Aorta (tissue), 5 donors: ENCODE measurements at places on chromosomes 7 and 10. TPM values are rescaled to one million over a fixed set of nuclear protein-coding genes. Genes with fewer than 3 reads are reported as not detected.

- H3K27ac ChIP-seq, result no peak overlapping the region
- H3K4me3 ChIP-seq, result no peak overlapping the region
- no peak for DNase-seq
- no peaks in the 10 kb centered on the region for H3K4me1 ChIP-seq
- H3K36me3 ChIP-seq, result peaks cover 3% of the 10 kb centered on the region
- H3K27me3 ChIP-seq, result no peaks in the 10 kb centered on the region
These were observed 11.1 kb downstream of the PRPF18 start for GRCh38 chr10:13597909-13598308.

DNA sequence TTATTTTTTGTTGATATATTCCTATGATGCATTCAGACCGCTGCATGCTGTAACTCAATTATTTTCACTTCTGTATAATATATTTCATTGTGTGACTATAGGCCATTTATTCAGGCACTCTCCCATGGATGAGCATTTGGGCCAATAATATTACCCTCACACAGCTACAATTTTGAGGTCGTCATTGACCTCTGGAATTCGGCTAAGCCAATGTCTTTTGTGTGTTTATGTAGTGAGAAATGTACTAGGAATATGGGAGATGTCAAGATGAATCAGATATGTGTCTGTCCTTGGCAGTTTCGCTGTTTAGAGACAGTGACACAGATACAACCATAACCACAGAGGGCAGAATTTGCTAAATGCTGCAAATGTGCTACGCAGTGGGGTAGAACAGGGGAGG lies 474.2 kb downstream of the ADRA2A start:
- no peaks in the 10 kb centered on the region for H3K4me1 ChIP-seq
- no peak overlapping the region for H3K4me3 ChIP-seq
- H3K36me3 ChIP-seq, result no peaks in the 10 kb centered on the region
- DNase-seq, result no peak

Gene OPALIN
- total RNA-seq, result not detected

DNA sequence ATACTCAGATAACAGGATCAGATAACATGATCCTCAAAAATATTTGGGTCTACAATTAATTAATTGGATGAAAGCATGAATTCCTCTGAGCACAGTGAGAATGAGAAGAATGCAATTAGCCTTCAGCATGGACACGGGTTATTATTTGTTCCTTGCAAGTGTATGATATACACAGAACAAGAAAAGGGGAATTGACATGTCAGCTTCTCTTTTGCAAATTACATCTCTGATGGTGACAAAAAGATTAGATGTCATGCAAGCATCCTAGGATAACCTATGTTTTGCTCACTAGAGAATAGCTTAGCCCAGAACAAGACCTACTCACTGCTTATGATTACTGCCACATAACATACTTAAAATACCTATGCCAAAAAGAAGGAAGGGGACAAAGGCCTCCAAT lies 120.3 kb downstream of the ABLIM1 start:
- H3K4me1 ChIP-seq, result no peaks in the 10 kb centered on the region
- no peak overlapping the region for H3K27ac ChIP-seq
- H3K4me3 ChIP-seq, result no peak overlapping the region
- no peak for DNase-seq
- no peaks in the 10 kb centered on the region for H3K27me3 ChIP-seq

DNA sequence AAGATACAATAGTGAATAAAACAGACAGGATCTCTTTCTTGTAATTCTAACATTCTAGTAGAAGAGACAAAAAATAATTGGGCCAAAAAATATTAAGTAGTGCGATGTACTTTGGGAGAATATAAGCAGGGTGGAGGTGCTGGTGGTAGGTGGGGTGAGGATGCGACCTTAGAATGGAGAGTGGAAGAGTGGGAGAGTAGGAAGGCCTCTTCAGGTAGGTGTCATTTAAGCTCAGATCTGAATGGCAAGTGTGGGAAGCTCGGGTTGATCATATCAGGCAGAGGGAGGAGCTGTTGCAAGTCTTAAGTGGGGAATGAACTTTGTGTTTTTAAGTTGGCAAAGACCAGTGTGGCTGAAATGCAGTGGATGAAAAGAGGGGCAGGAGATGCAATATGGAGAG lies 3.8 kb upstream of the IFRD1 start:
- no peaks in the 10 kb centered on the region for H3K4me1 ChIP-seq
- no peak overlapping the region for H3K27ac ChIP-seq

DNA sequence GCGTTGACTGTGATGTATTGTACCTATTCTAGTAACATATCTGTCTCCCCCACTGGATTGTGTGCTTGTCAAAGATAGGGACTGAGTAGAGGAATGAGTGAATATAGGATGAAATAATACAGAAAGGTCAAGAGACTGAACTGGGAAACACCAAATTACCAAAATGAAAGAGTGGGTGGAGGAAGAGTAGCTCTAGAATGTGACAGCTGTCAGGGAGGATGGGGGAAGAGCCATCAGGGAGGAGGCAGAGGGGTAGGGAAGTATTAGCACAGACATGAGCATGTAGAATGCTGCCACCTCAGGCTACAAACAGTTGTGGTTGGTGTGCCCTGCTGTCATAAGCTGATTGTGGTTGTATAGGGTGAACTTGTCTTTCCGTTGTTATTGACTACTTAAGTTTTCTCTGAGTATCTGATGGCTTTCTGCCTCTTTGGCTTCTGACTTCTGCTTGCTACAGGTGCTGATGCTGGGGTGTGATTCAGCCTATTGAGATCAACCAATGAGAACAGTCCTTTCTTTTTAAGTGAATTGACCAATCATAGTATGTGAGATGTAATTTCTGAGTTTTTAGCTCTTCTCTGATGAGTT lies 5.6 kb downstream of the CCSER2 start:
- no peaks in the 10 kb centered on the region for H3K36me3 ChIP-seq
- DNase-seq, result no peak
- H3K4me3 ChIP-seq, result no peak overlapping the region

DNA sequence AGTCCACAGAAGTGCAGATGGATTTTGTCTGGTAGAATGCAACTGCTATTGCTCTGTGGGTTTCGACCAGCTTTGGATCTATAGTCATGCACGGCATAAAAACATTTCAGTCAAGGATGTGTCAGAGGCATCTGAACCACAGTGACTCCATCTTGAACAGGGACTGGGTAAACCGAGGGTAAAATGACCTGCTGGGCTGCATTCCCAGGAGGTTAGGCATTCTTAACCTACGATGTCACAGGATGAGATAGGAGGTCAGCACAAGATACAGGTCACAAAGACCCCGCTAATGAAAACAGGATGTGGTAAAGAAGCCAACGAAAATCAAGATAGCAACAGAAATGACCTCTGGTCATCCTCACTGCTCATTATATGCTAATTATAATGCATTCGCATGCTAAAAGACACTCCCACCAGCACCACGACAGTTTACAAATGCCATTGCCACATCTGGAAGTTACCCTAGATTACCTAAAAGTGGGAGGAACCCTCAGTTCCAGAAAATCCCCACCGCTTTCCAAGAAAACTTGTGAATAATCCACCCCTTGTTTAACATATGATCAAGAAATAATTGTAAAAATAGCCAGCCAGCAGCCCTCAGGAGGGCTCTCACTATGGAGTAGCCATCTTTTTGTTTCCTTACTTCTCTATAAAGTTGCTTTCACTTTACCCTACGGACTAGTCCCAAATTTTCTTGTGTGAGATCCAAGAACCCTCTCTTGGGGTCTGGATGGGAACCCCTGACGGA lies 50.7 kb upstream of the CPXM2 start:
- no peak for DNase-seq
- H3K4me3 ChIP-seq, result no peak overlapping the region
- H3K27ac ChIP-seq, result no peak overlapping the region

Gene MYO1G
- total RNA-seq, result 21.3 TPM

DNA sequence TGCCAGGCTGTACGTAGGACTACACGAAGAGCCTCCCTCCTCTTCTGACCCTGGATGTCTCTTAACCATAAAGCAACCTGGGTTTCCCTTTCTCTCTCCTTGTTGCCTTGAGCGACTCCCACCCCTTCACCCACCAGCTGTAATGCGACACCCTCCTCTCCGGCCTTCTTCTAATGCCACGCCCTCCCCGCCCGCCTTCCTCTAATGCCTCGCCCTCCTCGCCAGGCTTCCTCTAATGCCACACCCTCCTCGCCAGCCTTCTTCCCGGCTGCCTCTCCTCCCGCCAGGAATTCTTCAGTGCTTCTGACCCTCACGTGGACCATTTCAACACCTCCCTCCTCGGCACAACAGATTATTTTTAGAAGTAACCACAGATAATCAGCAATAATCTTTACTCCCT lies 348.5 kb upstream of the SHH start:
- H3K4me1 ChIP-seq, result no peaks in the 10 kb centered on the region
- H3K27ac ChIP-seq, result no peak overlapping the region
- DNase-seq, result no peak
- no peaks in the 10 kb centered on the region for H3K27me3 ChIP-seq
- H3K4me3 ChIP-seq, result no peak overlapping the region

- H3K4me1 ChIP-seq, result no peaks in the 10 kb centered on the region
- DNase-seq, result no peak
- H3K27me3 ChIP-seq, result no peaks in the 10 kb centered on the region
- H3K4me3 ChIP-seq, result no peak overlapping the region
- no peaks in the 10 kb centered on the region for H3K36me3 ChIP-seq
These were observed 59.0 kb downstream of the PAXIP1 start for GRCh38 chr7:154943906-154944305.

Gene THSD7A
- 12.1 TPM for total RNA-seq

- DNase-seq, result no peak
- H3K4me3 ChIP-seq, result no peak overlapping the region
- no peaks in the 10 kb centered on the region for H3K27me3 ChIP-seq
- no peak overlapping the region for H3K27ac ChIP-seq
- H3K36me3 ChIP-seq, result no peaks in the 10 kb centered on the region
- H3K4me1 ChIP-seq, result no peaks in the 10 kb centered on the region
These were observed 4.9 kb upstream of the RHOBTB1 start for GRCh38 chr10:60948851-60949250.

Gene HELLS
- 3.7 TPM for total RNA-seq

Gene GTF2IRD1
- total RNA-seq, result 10.3 TPM

Gene NUTM2D
- 2.7 TPM for total RNA-seq

GRCh38 chr10:13715100-13715499 lies 128.3 kb downstream of the PRPF18 start:
- no peaks in the 10 kb centered on the region for H3K4me1 ChIP-seq
- no peak overlapping the region for H3K27ac ChIP-seq

DNA sequence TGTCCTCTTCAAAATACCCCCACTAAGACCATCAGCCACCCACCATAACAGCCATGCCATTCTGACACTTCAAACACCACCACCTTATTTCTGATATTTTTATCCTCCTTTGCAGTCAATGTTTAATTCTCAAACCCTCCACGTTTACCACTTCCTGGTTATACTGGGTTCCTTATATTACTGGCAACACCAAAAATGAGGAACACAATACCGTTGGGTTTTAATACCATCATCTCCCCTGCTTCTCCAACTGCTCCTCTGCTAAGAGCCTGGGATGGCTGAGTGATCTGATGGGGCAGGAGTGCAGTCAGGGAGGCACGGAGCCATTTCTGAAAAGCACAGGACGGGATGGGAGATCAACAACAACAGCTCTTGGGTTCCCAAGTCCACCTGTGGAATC lies 140.5 kb downstream of the CHCHD3 start:
- no peaks in the 10 kb centered on the region for H3K4me1 ChIP-seq
- H3K36me3 ChIP-seq, result no peaks in the 10 kb centered on the region

DNA sequence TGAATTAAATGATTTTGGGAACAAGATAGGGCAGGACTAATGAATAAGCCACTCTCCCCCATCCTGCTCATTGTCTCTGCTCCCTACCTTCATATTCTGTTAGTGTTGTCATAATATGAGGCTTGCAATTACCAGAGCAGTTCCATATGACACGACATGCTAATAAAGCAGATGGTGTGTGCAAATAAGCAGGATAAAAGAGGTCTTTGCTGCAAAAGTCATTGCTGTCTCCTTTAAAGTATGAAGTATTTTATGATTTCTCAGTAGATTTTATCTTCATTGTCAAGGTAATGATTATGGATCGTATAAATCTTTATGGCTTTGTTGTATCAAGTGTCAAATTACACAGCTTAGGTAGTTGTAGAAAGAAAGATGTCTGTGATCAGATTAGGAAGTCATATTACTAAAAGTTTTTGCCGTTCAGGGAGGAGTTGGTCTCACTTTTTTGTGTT lies 114.8 kb downstream of the SDK1 start:
- H3K36me3 ChIP-seq, result no peaks in the 10 kb centered on the region
- H3K4me1 ChIP-seq, result peaks cover 4% of the 10 kb centered on the region
- H3K4me3 ChIP-seq, result no peak overlapping the region
- H3K27ac ChIP-seq, result no peak overlapping the region
- DNase-seq, result no peak

Gene OR13A1
- total RNA-seq, result not detected

Gene MYL10
- total RNA-seq, result not detected

DNA sequence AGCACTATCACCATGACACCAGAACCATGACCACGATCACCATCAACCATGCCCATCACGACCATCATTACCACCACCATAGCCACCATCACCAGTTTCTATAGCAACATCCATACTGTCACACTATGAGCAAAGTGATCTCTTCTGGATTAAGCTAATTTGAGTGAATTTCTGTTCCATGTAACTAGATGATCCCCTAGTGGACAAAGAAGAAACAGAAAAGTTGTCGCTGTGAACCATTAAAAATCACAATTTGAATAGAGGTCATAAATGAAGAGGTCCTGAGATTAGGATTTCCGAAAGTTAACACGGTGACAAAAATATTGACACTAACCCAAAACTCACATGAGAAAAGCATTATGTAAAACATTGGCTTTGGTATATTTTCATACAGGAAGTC lies 77.6 kb downstream of the CLRN3 start:
- H3K36me3 ChIP-seq, result no peaks in the 10 kb centered on the region
- no peak for DNase-seq
- H3K4me1 ChIP-seq, result no peaks in the 10 kb centered on the region

GRCh38 chr10:13528123-13528874 lies 515 bp downstream of the BEND7 start:
- H3K4me1 ChIP-seq, result no peaks in the 10 kb centered on the region
- peak overlapping the region; percentile 96 for H3K4me3 ChIP-seq
- H3K27ac ChIP-seq, result peak overlapping the region; percentile 63
- H3K27me3 ChIP-seq, result no peaks in the 10 kb centered on the region
- no peak for DNase-seq
- no peaks in the 10 kb centered on the region for H3K36me3 ChIP-seq

Gene METTL27
- total RNA-seq, result 7.4 TPM
